ENCODE measurements at places on chromosomes 2 and 18.
A peak's percentile ranks its signal among the peaks of the same experiment; 100 is the strongest.

- peak; percentile 25 for DNase-seq
Observed at GRCh38 chr18:45521777-45522176, 93.5 kb upstream of the SLC14A2 start.

DNA sequence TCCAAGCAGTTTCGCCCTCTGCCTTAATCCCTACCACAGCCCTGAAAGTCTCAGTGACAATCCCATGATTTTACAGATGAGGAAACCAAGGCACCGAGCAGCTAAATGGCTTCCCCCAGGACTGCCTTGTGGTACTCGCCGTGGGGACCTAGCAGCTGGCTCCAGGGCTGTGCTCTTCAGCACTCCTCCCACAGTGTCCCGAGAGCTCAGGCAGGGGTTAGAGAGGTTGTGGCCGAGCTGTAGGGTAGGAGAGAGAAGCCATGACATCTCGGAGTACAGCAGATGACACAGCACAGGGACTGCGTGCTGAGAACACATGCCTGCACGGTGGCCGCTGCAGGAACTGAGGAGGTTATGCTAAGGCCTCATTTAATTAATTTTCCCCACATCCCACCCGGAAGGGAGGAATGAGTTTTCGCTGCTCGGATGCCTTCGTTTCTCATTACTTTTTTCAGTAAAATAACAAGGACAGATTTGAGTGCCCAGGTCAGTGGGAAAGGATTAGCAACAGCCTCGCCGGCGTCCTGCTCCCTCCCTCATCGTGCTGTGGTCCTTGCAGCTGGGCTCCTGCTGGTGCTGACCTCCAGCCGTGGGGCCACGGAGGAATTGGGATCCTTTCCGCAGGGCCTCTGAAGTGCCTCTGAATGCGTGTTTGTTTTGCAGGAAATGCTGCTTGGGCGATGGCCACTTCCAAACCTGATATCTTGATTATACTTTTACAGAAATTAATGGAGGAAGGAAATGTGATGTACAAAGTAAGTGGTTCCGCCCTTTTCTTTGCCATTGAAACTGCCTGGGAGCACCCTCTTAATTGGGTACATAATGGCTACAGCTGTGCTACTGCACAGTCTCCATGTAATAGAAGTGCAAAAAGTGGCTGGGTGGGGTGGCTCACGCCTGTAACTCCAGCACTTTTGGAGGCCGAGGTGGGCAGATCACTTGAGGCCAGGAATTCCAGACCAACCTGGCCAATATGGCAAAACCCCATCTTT lies 61.2 kb downstream of the WDSUB1 start:
- DNase-seq = no peak

- no peak for DNase-seq
Observed at GRCh38 chr2:70922235-70923234, 13.2 kb upstream of the ATP6V1B1 start.

DNA sequence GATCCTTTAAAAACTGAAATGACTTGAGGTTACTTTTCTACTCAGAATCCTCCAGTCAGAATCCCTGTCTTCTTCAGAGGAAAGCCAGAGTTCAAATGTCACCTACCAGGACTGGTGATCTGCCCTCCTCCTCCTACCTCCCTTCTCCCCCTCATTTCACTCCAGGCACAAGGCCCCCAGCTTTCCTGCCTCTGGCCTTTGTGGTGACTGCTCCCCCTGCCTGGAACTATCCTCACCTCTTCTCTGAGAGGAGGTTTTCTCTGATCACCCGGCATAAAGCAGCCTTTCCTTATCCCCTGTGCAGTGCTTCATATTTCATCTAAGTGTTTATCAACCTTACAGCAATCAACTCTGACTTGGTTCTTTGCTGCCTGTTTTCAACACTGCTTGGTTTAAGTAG lies 6.8 kb downstream of the B3GNT2 start:
- no peak for DNase-seq

- DNase-seq = no peak
Observed at GRCh38 chr2:263774-264492, at the start of gene SH3YL1. Gene SH3YL1, minus strand, starts transcription at chr2:264032. Its CDS starts 48 bp downstream, at chr2:263984.

- no peak for DNase-seq
Observed at GRCh38 chr2:149814049-149814448, 226.5 kb upstream of the MMADHC start.

DNA sequence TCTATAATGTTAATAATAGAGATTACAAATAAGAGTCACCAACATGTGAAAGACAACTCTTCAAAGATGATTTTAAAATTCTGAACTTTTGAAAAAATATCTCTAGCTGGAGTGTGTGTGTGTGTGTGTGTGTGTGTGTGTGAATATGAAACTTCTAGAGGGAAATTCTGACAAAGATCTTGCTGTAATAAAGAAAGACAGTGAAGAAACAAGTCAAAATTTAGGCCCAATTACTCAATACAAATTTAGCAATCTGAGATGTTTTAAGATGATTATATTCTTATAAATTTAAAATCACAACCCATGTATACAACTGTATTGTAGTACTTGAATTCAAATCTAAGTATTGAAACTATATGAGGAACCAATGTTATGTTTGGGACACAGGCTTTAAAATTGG lies 57.2 kb upstream of the UGP2 start:
- no peak for DNase-seq
